ENCODE measurements at places on chromosomes 1 and 21. TPM values are rescaled to one million over a fixed set of nuclear protein-coding genes. Genes with fewer than 3 reads are reported as not detected.

DNAI4 gene
- total RNA-seq: 0.04 TPM

KRTAP22-2 gene
- total RNA-seq: not detected

AMPD1 gene
- total RNA-seq: not detected

PTCH2 gene
- total RNA-seq: 0.60 TPM

ACTN2 gene
- 0.04 TPM for total RNA-seq

WNT4 gene
- total RNA-seq: not detected

- DNase-seq: no peak
Observed at GRCh38 chr21:42918291-42918690, 7.1 kb downstream of the ERVH48-1 start.

GRCh38 chr1:173337126-173337525, 130.0 kb upstream of the TNFSF4 start:
- no peak for DNase-seq

GRCh38 chr1:111517469-111518225, 14.2 kb upstream of the ADORA3 start:
- DNase-seq: no peak

GRCh38 chr1:248847181-248847955, 9.3 kb downstream of the ZNF672 start:
- no peak for DNase-seq

- DNase-seq: no peak
Observed at GRCh38 chr1:213988507-213989001, 781 bp downstream of the PROX1 start.

DNA sequence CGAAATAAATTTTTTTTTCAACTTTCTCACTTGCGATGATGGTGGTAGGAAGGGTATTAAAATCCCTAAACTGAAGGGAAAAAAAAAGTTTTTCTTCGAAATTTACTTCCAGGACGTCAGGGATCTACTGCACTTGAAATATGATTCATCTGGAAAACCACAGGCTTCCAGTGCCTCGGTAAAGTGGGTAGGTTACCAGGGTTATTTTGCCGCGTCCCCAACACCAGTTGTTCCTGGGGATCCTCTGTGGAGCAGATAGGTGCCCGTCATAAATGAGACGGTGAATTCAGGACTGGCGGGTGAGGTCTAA, 773 bp downstream of the RABIF start:
- DNase-seq: no peak

GRCh38 chr1:206000641-206001339, 2.4 kb downstream of the RAB7B start:
- no peak for DNase-seq

DNA sequence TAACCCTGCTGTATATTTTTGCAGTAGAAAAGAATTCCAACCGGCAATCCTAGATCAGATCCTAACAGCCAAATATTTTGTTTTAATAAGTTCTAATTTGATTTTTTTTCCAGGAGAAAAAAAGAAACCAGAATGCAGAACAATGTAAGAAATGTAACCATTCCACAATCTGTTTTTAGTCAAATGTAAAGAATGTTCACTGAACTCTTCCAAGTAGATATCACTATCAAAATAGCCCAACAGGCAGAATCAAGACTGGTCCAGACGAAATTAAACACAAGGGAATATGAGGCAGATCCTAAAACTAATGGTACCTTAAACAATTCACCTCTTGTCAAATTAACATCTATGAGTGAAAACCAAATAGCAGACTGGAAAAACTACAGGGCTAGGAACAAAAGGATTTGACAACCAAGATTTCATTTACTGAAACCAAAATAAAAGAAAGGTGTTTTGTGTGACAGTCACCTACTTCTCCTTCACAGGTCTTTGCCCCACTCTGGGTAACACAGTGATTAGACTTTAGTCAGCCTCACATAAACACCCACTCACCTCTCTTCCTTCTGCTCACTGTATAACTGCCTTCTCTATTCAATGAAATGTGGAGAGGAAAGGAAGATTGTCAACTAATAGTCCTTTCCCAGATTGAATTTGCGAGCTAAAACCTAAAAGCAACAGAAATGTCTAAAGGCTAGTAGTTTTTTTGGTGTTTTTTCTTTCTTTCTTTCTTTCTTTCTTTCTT, 137.9 kb downstream of the FAF1 start:
- no peak for DNase-seq

DNA sequence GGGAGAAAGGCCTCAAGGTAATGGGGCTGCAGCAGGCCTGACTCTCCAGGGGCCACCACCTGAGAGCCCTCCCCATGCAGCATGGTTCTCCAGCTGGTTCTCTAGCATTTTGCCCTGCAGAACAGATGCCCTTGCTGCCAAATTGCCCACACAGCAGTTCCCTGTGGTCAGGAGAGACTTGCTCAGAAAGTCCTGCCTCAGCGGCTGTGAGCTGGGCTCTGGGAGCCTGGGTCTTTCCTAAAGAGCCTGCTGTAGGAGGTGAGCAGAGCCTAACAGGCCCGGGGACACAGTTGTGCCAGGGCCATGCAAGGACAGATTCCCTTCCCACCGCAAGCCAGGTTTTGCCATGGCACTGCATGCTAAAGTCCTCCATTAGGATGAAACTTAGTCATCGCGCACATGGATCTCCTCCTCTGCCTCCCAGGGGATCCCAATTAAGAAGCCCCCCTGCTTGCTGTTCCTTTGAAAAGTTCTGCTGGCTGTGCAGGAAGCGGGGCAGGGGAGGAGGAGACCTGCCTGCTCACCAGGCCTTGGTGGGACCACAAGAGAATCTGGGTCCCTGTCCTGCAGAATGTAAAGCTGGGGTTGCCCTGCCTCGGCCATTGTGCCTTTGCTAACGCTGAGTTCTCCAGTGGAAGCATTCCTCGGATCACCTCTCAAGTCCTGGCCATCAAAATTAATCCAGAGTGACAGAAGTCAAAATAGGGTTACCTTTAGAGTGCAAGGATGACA, 21.4 kb downstream of the TEX35 start:
- DNase-seq: no peak

DNA sequence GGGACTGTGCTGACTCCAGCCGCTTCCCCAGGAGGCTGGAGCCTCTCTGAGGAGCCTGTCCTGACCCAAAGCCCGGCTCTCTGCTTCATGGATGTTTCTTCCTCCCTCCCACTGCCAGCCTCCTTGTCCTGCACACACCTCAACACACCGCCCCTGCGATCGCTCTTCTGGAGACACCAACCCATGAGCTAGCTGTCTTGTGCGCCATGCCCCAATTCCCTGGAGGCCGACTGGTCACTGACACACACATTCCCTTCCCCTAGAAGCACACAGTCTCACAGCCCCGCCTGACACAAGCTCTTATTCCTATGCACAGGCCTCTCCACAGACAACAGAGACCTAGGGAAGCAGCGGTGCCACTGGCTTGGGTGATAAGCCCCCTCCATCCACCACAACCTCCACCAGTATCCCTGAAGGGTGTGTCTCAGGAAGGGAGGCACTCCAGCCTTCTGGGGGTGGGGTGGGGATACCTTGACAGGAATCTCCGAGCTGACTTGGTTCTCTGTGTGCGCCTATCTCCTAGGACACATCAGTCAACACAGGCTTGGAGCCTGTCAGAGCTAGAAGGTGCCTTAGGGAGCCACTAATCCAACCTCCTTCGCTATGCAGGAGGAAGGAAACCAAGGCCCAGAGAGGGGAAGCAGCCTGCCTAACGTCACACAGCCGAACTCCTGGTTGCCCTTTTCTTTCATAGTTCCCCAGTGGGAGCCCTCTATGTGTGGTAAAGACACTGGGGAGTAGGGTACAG, 31.1 kb downstream of the AHDC1 start:
- DNase-seq: no peak

- no peak for DNase-seq
Observed at GRCh38 chr1:224095339-224095738, 18.6 kb upstream of the FBXO28 start.

DNA sequence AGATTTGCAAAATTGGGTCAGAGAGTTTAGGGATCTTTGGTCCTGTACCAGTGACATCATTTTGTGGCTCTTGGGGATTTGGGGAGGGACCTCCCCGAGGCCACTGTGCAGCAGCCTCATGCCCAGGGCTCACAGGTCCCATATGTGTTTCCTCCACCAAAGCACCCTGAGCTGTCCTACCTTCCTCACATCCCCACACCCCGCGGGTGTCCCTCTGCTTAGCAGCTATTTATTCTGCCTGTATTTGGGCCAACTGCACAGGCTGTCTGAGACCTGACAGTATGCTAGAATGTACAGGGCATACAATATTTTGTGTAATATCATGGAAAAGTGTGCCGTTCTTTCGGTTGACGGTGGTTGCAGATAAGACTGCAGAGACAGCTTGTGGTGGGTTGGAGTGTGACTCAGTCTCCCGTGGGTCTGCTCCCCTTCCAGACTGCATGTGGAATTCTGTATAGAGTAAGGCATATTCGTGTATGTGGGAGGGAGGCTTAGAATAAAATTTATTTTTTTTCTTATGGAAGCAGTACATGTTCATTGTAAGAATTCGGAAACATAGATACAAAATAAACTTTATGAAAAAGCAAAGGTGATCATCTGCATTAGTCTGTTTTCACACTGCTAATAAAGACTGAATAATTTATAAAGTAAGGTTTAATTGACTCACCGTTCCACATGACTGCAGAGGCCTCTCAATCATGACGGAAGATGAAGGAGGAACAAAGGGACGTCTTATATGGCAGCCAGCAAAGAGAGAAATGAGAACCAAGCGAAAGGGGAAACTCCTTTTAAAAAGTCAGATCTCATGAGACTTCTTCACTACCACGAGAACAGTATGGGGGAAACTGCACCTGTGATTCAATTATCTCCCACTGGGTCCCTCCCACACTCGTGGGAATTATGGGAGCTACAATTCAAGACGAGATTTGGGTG, 84.4 kb downstream of the ADARB1 start:
- no peak for DNase-seq

DNA sequence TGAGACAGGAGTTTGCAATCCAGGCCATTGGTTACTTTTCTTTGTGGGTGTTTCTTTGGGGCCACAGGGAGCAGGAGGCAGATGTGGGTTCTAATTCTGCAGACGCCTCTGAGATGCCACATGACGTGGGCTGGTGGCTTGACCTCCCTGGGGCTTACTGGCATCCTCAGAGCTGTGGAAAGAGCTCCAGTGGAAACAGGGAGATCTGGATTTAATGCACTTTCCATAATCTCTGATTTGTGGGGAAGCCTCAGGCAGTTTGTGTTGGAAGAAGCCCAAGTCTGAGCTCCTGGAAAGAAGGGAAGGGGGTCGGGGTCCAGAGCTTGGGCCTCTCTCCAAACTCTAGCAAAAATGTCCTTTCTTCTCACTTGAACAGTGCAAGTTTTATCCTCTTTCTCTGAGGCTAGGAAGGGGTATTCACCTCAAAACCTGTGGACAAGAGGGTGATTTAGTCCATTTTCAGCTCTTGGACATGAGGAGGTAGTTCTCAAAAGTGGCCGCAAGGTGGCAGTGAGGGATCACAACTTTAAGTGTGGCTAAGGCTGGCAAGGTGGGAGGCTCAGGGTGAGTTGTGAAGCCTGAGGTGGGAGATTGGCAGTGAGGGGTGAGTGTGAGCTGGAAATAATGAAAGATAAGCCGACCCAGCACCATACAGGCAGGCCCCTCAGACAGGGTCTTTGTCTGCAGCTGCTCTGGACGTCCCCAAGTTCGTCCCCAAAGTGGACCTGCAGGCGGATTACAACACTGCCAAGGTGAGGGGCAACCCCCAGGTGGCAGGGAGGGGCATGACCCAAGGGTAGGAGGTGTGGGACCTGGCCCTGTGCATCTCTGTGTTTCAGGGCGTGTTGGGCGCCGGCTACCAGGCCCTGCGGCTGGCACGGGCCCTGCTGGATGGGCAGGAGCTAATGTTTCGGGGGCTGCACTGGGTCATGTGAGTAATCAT, 9.2 kb downstream of the IKBKE start:
- DNase-seq: peak; percentile 58

DNA sequence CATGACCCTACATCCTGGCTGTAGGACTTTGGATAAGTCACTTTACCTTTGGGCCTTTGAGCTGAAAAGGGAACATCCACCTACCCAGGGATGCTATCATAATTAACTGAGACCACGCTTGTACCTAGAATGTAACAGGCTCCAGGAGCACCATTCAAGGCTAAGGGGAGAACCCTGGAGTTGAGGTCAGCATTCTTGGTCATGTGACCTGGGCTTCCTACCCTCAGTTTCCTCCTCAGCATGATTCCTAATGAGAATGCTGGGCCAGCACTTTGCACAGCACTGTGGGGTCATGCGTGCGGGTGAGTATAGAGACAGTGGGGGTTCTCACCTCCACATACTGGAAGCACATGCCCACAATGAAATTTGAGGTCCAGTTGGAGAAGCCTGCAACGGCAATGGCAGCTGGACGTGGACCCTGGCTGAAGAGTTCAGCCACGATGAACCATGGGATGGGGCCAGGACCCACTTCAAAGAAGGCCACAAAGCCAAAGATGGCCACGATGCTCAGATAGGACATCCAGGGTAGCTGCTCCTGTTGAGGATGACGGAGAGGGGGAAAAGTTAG, 31.3 kb downstream of the SLC2A1 start:
- no peak for DNase-seq

DNA sequence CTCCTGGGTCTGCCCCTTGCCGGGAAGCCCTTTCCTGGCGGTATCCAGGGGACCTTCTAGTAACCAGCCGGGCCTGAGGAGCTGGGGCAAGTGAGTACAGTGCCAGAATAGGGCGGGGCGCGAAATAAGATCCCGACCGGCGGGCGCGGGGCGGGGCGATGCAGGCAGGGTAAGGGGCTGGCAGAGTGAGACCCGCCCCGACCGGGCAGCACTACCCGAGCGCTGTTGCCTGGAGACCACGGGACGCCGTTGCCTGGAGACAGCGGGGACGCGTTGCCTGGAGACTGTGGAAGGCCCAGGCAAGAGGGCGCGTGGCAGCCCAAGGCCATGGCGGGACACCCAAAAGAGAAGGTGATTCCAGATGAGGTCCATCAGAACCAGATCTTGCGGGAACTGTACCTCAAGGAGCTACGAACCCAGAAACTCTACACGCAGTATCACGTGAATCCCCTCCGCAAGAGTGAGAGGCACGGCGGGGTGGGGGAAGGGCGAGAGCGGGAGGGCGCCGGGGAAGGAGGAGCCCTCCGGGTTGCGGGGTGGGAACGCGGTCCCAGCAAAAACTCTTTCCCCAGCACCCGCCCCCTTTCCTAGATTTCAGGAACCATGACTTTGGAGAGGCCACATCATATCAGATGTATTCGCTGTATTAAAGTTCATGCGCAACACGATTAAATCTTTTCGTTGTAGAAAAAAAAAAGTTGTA, 24.3 kb downstream of the EBNA1BP2 start:
- peak; percentile 6 for DNase-seq

GRCh38 chr1:89855413-89856123, 34.7 kb downstream of the LRRC8D start:
- no peak for DNase-seq

- no peak for DNase-seq
Observed at GRCh38 chr1:207362962-207363860, 41.7 kb downstream of the CD55 start.
